ENCODE measurements at places on chromosomes 12 and 14.

- no peak for DNase-seq
These were observed 44.3 kb downstream of the ELK3 start for GRCh38 chr12:96238336-96239047.

GRCh38 chr12:67276421-67276820 is 7.3 kb downstream of the CAND1 start:
- DNase-seq: no peak

GRCh38 chr14:102491786-102492530 is 17.6 kb downstream of the ANKRD9 start:
- DNase-seq: no peak

DNA sequence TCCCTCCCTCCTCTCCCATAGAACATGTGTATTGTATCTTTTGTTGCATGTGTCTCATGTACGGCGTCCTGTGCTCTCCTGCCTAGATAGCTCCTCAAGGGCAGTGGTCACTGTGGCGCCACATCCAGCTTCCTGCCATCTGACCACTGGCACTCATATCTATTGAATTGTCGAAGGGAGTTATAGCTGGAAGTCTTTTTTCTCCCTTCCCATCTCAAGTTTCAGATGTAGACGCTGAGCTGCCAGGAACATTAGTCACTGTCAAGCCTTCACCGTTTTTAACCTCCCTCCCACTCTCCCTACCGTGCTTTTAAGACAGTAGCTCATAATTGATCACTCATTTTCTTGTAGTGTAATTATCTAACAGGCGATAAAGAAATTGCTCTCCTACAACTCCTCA is 33.0 kb downstream of the MTHFD1 start:
- DNase-seq: no peak

DNA sequence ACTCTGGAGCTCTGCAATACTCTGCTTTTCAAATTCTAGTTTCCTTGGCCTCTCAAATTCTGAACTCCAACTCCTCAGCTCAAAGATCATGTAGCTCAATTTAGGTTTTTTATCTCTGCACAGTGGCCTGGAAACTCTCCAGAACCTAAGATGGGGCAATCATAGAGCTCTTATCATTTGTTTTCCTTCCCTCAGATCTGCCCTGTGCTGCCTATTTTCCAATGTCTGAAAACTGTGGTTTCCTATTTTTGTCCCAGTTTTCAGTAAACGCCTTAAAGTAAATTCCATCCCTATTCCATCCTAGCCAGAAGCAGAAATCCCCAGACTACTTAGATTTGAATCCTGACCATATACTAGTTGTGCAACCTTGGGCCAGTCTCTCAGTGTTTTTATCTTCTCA is 73.2 kb downstream of the CEP83 start:
- DNase-seq: no peak

GRCh38 chr12:69055706-69056105 is 122.7 kb upstream of the CPM start:
- DNase-seq: no peak

DNA sequence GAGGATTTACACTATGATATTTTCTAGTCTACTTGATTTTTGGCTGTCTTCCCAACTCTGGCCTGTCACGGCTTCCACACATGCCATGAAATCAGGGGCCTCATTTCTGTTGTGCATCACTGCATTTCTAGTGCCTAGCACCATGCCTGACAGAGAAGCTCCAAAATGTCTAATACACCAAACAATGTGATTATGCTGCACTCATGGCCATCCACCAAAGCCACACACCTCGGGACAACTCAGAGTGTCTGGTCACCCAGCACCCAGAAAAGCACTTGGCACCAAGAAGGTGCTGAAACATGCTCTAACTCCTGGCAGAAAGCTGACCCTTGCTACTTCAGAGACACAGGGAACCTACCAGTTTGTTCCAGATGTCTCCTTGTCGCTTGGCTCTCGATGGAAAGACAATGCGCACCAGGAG is 11.3 kb downstream of the GCN1 start:
- DNase-seq: no peak

- DNase-seq: no peak
These were observed 204.7 kb downstream of the EPS8 start for GRCh38 chr12:15584366-15585041.

GRCh38 chr12:27970401-27971120 is 2.0 kb downstream of the PTHLH start:
- no peak for DNase-seq

GRCh38 chr14:88848571-88848970 is 24.1 kb downstream of the TTC8 start:
- DNase-seq: no peak

DNA sequence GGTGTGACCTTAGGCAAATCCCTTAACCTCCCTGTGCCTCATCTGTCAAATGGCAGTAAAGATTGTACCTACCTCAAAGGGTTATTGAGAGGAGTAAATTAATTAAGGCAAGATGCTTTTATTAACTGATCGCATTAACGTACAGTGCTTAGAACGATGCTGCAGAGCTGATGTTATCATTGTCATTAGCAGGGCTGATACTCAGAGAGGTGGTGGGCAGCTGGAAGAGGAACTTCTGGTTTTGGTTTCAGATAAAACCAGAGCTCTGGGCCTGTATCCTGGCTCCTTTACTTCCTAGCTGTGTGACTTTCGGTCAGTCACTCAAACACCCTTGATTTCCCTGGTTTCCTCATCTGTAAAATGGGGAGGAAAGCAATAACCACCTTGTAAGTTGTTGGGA is 55.1 kb downstream of the CALM1 start:
- DNase-seq: no peak

DNA sequence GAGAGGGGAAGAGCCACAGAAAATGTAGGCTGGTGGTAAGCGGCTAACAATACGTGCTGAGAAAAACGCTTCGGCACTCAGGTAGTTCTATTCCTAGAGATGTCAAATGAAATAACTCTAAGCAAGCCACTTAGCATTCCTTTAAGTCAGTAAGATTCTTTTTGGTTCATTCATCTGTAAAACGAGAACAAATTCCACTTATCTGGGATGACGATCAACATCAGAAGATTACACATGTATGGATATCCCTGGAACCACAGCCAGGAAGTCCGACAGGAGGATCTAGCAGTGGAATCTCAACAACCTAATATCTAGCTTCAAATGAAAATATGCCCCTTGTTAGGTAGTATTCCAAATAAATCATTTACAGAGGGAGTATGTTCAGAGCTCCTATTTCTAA is 74.6 kb upstream of the CDKN3 start:
- DNase-seq: no peak

- no peak for DNase-seq
These were observed 174.1 kb upstream of the PRMT8 start for GRCh38 chr12:3316776-3317480.

DNA sequence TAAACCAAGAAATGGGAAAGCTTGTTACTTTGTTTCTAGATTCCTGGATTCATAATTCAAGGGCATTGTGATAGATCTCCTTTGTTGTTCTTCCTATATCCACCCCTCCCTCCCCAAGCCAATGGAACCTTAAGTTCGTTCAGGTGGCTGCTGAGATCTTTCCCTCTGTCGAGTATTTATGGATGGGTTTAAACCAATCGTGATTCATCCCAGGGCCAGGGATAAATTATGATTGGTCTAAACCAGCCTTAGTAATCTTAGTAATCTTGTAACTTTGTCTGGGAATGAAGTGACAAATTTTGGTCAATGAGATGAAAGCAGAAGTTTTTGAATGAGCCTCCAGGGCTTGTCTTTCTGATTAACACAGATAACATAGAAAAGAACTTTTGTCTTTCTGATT is 56.1 kb upstream of the PCED1B start:
- no peak for DNase-seq

DNA sequence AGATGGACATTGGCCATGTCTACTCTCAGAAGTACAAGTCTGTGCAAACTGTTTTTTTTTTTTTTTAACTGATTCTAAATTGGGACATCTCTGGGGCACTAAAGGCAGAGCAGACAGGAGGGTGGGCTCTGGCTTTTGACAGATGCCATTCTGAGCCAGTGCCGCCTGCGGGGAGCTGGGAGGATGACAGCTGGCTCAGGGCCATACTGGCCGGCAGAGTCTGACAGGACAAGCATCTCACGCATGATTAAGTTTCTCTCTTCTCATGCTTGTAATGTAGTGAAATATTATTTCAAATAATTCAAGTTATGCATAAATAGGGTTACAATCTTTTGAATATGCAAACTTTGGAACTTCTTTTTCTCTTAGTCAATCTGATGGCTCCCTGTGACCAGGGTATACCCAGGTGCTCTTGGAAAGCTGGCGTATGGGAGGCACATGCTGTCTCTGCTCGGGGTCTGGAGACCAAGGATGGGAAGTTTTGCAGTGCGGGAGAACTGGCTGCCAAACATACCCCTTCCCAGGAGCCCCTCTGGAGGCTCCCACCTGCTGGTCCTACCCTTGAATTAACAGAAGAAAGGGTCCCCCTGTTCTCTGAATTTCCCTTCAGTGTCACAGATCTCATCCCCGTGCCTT is 7.6 kb downstream of the CDCA4 start:
- no peak for DNase-seq

- no peak for DNase-seq
These were observed 36.6 kb upstream of the KRT77 start for GRCh38 chr12:52739963-52740362.

- DNase-seq: no peak
These were observed 71.9 kb downstream of the BCL11B start for GRCh38 chr14:99199846-99200653.

- no peak for DNase-seq
These were observed 2.9 kb upstream of the CLMN start for GRCh38 chr14:95322651-95323050.

- no peak for DNase-seq
These were observed 43.2 kb downstream of the CCDC88C start for GRCh38 chr14:91374287-91374878.

DNA sequence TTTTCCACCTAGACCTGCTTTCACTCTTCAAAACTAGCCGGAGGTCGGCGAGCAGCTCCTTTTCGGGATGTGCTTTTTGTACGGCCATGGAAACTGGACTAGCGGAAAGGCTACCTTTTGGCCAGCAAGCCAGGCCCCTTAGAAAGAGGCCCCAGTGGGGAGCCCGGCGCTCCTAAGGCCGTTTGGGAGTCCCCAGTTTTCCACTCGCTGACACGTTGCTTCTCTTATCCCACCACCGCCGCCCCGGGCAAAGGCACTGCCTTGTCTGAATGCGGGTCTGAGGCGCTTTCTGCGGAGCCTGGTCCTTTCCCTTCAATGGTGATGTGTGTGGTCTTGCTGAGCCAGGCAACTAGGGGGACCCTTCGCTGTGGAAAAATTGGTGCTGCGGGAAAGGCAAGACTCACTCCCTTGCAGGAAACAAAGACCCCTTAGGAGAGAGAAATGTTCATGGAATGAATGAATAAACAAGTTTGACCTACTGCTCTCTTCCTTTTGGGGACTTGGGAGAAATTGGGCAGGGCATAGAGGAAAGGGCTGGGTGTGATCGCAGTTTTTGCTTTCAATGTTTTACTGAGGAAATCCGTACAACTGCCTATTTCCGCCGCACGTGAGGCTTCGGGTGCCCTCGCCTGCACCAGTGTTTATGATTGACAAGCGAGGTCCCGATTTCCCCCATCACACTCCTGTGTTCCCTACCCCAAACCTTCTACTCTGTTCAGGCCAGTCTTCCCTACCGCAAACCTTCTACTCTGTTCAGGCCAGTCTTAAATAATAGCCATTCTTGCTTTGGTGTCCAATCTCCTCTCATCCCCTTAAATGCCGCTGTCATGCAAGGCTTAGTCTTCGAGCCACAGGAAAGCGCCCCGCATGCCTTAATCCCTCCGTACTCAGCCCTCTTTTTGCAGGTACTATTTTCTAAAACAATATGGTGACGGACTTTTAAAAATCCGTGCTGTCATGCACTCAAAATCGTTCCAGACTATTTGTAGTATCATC is 1.0 kb upstream of the SLC38A2 start:
- no peak for DNase-seq

DNA sequence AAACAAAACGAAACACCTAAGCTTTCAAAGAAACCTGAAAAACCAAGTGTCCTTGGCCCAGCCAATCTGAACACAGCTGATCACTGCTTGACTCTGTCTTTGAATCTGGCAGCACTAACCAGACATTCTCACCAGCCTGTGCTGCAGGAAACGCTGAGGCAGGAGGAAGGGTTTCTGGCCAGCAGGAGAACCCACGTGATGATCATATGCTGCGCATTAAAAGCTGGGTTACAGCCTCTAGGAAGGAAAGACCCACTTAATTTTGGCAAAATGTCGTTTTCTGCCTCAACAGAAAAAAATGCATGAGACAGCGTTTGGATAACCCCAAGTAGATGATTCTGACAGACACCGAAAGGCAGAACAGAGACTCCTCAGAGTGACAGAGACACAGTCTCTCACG is 9.8 kb downstream of the APPL2 start:
- DNase-seq: no peak

DNA sequence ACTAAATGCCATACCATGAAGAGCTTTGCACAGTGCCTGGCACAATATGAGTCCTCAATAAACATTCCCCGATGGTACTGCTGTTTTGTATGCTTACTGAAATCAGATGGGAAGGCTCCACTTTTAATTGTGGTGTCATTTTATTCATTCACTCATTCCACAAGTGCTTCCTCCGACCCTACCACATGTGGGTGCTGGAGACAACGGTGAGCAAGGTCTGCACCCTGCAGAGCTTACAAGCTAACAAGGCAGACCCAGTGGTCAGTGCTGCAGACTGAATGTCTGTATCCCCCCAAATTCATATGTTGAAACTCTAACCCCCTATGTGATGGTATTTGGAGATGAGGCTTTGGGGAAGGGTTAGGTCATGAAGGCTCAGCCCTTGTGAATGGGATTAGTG is 48.3 kb downstream of the RFX4 start:
- DNase-seq: no peak

DNA sequence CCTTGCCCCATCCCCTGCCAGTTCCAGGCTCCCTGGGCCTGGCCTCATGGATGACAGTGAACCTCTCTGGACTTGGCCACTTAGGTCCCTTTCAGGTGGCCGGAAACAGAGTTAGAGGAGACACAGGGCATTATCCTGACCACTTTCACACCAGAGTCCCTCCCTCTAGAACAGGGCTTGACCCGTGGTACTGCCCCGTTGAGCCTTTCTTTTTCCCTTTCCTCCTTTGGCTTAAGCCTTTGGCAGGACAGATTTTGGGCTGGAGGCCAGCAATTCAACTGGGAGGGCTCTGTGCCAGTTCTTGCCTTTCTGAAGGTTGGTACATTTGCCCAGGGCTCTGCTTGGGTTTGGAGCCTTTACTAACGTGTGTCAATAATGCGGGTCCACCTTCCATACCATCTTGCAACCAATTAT is 22.8 kb downstream of the TPCN1 start:
- no peak for DNase-seq

GRCh38 chr12:42094277-42094676 is 50.4 kb downstream of the GXYLT1 start:
- no peak for DNase-seq

GRCh38 chr12:20588042-20588441 is 107.1 kb upstream of the SLCO1C1 start:
- DNase-seq: no peak
